ENCODE measurements at places on chromosomes 4 and X. TPM values are rescaled to one million over a fixed set of nuclear protein-coding genes. Genes with fewer than 3 reads are reported as not detected.

Gene NCAPG
- total RNA-seq: 26.7 TPM

Gene ARSD
- total RNA-seq: 7.2 TPM

GRCh38 chrX:29617725-29618124, 597.6 kb upstream of the MAGEB2 start:
- no peak for DNase-seq

Gene CFI
- 0.28 TPM for total RNA-seq

DNA sequence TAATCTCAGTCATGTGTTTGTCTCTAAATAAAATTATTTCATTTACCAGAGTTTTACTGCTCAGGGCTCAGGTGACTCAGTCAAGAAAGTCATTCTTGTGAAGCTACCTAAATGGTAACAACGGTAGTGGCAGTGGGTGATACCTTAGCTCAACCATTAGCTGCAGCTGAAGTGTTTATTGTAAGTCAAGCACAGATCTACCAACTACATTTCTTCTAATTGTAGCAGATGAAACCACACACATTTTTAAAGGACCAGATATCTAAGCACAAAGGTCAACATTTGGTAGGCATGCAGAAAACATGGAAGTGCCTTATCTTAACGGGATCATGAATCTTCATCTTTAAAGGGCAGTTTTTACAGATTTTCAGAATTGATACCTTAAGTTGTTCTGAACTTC, 79.1 kb downstream of the FAT4 start:
- DNase-seq: no peak

- DNase-seq: no peak
These were observed 17.4 kb downstream of the ARHGAP24 start for GRCh38 chr4:85492336-85492735.

DNA sequence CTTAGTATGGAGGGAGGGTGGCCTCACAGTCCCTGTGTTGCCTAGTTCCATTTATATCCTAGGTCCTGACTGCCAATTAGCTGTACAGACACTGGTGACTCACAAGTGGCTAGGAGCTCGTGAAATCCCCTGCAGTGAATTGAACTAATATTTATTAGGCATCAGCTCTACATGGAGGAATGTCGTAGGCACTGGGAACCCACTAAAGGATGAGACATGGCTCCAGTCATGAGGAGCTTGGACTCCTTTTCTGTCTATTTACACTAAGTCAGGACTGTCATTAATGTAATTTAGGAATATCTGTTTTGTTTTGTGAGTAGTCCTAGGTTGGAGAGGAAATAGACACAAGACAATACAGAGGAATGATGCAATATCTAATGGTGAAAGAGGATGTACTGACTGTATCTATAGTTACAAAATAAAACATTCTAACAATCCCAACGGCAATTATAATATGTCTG, 67.7 kb downstream of the MID1IP1 start:
- peak; percentile 75 for DNase-seq

Gene TEC
- 1.1 TPM for total RNA-seq

DNA sequence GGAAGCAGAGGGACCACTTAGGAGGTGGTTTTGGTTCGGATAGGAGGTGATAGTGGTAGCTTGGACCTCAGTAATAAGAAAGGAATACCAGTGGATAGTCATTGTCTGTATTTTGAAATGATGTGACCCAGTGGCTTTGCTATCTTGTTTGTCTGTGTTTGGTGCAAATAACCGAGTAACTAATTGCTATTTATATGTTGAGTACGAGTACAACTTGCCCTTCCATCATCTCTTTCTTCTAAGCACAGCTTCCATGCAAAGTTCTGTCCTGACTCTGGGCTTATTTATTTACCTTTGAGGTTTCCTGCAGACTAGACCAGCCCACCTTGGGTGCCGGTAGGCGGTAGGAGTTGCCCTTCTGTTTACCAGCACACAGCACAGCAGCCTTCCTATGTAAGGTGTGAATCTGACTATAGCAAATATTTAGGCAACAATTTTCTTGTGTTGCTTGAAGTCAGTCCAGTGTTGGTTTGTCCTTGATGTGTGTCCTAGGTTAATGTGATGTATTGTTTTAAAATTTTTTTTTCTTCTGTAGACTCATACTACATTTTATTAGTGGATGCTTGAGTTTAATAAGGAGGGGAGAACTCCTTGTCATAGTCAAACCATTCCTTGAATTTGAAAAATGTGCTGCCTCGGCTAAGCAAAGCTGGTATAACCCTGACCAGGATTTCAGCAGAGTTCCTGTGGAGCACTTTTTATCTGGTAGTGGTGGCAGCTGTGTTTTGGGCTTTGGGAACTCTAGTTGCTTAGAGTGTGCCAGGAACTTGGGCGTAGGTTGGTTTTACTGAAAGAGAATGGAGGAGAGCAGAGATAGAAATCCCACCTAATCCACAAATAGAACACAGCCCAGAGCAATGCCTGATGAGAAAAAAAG, 21.9 kb downstream of the PTTG2 start:
- peak; percentile 18 for DNase-seq

Gene WNK3
- 1.4 TPM for total RNA-seq

- no peak for DNase-seq
These were observed 66.3 kb upstream of the MSN start for GRCh38 chrX:65601126-65601525.

DNA sequence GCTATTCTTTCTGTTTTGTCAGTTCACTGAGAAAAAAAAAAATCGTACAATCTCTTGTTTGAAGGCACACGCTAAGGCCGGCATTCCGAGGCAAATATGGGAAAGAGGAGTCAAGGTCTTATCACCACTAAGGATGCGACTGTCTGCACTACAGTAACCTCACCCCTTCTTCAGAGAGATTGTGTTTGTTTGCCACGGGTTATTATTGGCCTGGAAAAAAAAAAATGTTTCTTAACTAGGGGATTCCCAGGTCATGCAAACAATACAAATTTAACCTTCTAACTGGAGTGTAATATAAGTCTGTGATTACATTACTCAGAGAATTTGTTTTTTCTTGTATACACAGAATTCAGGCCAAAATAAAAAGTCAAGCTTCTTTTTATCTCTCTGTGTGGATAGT, 168.3 kb downstream of the TMA16 start:
- DNase-seq: no peak

Gene TNIP3
- total RNA-seq: 0.28 TPM

DNA sequence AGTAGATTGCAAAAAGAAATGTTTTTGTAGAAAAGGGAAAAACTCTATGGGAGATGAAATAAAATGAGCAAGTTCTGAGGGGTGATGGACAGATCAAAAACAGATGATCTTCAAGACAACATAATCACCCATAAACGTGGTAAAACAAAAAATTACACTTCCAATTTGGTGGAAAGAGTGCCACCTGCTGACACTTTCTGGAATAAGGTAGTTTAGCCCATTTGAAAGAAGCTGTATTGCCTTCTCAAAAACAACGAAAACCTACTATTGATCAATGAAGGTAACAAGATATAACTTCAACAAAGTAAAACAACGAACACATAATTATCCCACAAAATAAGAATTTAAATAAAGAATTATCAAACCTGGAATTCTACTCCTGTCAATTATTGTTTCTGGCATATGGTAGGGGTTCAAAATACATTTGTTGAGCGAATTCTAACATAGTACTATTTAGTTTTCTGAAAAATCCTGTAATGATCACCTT, 2.5 kb downstream of the COQ2 start:
- DNase-seq: peak; percentile 62

Gene SLC30A9
- 72.6 TPM for total RNA-seq

DNA sequence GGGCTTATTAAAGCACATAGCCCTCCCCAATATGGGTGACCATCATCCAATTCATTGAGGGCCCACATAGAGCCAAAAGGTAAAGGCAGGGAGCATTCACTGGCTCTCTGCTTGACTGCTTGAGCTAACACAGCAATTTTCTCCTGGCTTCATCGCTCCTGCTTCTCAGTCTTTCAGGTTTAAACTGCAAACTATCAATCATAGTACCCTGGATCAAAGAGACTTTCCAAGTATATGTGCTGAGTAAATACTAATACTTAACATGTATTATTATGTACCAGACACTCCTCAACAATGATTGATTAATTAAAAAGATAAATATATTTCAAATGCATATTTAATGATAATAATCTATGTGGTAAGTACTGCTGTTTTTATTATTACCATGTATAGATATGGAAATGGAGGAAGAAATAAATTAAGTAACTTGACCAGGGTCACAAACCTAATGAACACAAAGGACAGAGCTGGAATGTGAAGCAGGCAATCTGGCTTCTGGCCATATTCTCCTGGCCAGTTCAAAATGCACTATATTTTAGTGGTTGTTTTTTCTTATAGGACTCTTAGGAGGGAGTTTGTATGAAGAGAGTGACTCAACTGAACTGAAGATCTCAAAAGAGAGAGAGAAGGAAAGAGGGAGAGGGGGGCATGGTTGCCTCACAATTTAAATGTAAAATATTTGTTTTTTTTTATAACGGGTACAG, 1197.3 kb downstream of the TECRL start:
- DNase-seq: no peak

Gene FBXW7
- 64.7 TPM for total RNA-seq

Gene SLC26A1
- not detected for total RNA-seq

Gene SYAP1
- total RNA-seq: 55.0 TPM

GRCh38 chr4:33714971-33715370, 2529.3 kb downstream of the ARAP2 start:
- no peak for DNase-seq

GRCh38 chrX:119249891-119250290, 13.8 kb downstream of the PGRMC1 start:
- no peak for DNase-seq

DNA sequence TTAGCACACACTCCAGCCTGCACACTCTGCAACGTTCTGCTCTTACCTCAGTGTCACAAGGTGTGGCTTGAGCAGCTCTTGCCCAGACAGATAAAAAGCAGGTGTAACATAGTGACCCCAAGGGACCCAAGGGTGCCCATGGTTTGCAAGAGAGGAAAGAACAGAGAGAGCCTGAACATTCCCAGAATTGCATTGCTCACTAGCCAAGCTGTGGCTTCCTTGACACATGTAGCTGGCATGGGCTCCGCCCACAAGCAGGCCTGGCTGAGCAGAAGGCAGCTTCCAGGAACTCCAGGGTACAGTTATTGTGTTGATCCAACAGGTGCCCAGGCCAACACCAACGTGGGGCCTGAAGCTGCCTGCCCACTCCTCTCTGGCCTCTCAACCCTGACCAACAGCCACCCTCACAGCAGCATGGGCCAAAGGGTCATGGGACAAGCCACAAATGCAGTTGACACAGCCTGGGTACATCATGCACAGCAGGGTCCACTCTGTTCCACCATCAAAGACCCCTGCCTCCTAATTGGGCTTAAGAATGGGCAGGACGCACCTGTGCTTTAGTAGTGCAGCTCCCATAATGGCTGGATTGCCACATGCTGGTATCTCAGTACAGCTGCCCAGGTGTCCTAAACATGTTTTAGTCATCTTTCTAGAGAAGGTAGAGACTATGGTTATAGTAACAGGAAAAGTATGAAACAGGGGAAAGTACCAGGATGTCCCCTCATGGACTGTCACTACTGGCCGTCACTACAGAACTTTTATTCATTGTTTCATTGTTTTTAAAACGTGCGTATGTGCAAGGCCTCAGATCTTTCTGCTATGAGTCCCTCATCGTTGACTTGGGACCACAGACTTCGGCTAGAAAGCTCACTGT, 73.7 kb upstream of the ACSL1 start:
- DNase-seq: peak; percentile 8

DNA sequence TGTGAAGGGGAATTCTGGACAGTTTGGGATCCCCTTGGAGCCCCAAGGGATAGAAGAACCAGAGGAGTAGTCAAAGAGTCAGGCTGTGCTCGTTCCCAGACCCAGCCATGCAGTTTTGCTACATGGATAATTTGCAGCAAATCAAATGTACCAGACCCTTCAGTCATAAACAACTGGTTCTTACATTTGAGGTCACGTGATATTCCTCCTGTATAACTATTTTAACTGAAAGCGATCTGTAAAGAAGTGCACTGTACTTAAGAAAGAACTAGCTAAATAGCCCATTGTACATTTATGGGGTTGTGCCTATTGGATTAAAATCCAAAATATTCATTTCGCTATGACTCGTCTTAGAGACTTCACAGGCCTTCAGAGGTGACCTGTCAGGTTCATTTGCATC, 550.2 kb upstream of the TENM3 start:
- DNase-seq: no peak

- peak; percentile 84 for DNase-seq
These were observed at the start of gene SGMS2 for GRCh38 chr4:107824350-107825071. TSS of gene SGMS2 (plus strand) at chr4:107824932. CDS start at chr4:107895554, 70,622 bp downstream.

DNA sequence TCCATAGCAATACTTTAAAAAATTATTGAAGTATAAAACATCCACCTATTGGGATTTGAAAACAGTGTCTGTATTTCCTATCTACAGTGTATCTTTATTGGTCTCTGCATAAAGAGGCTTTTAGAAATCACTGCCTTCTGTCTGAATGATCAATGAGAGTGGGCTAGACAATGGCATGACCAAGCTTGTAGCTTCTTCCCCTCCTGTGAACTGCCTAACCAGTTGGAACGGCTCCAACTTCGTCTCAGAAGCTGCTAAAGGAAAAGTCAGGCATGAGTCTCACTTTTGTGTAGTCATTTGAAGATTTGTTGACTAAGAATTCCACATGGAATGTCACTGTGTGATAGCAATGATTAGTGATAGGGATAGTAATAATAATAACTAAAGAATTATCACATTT, 64.2 kb downstream of the INTS12 start:
- no peak for DNase-seq

DNA sequence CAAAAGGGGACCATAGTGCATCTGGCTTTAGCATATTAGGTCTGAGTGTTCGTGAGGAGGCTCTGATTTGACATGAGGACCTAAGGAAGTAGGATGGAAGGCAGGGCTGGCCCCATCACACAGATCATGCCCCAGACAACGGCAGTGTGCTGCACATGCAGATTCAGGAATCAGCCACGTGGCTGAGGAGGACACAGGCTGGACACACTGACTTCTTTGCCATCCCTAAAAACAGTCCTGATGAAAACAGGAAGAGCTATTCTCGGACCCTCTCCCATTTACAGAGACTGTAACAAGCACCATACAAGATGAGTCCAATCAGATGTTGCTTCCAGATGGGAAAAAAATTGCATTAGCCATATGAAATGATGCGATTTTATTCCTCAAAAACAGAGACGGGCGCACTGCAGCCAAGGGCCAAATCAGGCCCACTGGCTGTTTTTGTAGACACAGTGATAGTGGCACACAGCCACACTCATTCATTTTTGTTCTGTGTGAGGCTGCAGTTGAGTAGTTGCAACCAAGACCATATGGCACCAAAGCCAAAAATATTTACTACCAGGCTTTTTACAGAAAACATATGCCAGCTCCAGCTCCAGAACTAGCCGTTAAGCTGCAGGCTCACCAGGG, 41.0 kb downstream of the ACSL1 start:
- DNase-seq: no peak

Gene MAML3
- total RNA-seq: 0.90 TPM

Gene ADH1B
- total RNA-seq: 0.36 TPM

GRCh38 chr4:57191523-57192034, 81.4 kb upstream of the IGFBP7 start:
- DNase-seq: no peak

GRCh38 chr4:141301216-141301615, 80.5 kb downstream of the ZNF330 start:
- no peak for DNase-seq
